NCI-H82 (cell line): ENCODE measurements at places on chromosomes 3 and 15.

- no peak for DNase-seq
These were observed 37.2 kb downstream of the PSTPIP1 start for GRCh38 chr15:77032052-77032646.

DNA sequence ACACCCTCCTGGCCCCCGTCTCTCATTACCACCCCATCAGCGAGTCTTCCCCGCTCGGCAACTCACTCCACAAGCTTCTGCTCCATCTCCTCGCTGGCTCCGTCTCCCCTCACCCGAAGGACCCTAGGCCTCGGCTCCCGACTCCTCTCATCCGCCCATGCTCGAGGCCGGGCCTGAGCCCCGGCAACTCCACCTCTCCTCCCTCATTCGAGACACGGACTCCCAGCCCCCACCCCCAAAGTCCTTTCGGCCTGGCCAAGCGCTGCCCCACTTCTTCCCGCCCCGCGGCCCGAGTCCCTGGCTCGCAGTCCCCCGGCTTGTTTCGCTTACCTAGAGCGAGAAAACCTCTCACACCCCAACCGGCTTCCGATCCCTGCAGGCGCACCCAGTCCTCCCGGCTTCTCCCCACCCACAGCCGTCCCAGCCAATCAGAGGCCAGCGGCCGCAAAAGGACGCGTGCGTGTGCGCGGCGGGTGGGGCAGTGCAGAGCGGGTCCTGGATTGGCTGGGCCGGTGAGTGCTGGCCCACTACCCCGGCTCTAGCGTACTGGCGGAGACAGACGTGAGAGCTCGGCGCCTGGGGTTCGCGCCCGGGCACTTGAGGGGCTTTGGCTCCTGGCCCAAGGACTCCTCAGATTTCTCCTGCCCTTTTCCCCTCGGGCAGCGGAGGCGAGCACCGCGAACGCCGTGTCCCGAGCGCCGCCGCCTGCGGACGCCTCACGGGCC is at the start of gene HIGD1A:
Gene HIGD1A (minus strand): TSS at position 385 of the 725 bp plus-strand sequence. CDS start 10,237 bp downstream, outside the sequence.
- DNase-seq, result peak; percentile 95

- DNase-seq, result no peak
These were observed 21.9 kb upstream of the SLC30A4 start for GRCh38 chr15:45544266-45545023.

GRCh38 chr3:13138833-13139145 is 65.6 kb upstream of the IQSEC1 start:
- DNase-seq, result no peak

DNA sequence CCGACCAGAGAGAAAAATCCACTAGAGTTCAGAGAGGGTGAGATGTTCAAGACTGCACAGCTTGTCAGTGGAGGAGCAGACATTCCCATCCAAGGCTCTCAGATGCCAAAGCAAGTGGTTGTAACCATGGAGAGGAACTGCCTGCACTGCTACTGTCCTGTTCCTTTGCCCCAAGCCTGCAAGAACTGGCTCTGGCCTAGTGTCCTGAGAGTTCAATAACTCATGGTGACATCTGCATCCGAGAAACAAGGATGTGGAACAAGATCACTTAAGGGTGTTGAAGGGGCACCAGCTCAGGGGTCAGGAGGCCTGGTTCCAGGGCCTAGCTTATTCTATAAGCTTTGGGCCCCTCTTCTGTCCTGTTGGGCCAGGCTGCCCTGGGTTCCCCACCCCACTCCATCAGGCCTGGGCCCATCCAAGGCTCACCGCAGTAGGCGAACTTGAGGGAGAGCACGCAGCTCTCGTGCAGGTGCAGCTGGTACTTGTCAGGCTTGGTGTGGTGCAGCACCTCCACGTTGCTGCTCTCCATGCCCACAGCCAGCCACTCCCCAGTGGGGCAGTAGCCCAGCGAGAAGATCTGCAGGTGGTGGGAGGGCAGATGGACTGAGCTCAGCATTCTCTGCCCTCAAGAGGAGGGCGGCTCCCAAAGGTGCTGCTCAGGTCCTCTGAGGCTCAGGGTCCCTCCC is 45.6 kb downstream of the TLE3 start:
- DNase-seq, result no peak
